Tibial nerve (tissue), 4 donors: ENCODE measurements at places on chromosomes 13 and 19. TPM values are rescaled to one million over a fixed set of nuclear protein-coding genes. Genes with fewer than 3 reads are reported as not detected.

The SIGLEC10 gene
- total RNA-seq = 2.5 TPM

The SIGLECL1 gene
- not detected for total RNA-seq

The ADGRE1 gene
- total RNA-seq = not detected

- no peak for DNase-seq
These were observed 66.1 kb downstream of the ATP7B start for GRCh38 chr13:51945149-51945548.

The ZNF582 gene
- 4.8 TPM for total RNA-seq

DNA sequence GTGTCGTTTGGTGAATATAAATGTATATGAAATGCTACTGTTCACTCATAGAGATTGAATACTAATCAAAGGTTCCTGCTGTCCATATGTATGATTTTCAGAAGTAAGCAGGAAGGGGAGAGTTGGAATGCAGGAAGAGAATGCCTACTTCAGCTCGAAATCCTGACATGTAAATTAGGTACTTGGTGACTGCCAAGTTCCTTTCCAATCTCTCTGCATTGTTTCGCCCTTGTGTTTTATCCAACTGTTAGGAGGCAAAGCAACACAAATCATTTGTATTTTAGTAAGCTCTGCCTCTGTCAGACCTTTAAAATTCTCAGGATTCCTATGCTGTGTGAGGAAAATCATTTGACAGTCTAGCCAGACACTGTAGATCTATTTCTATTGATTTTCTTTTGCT is 9.0 kb downstream of the STARD13 start:
- no peak for DNase-seq

The KLF1 gene
- not detected for total RNA-seq

The NDUFA11 gene
- 246 TPM for total RNA-seq

DNA sequence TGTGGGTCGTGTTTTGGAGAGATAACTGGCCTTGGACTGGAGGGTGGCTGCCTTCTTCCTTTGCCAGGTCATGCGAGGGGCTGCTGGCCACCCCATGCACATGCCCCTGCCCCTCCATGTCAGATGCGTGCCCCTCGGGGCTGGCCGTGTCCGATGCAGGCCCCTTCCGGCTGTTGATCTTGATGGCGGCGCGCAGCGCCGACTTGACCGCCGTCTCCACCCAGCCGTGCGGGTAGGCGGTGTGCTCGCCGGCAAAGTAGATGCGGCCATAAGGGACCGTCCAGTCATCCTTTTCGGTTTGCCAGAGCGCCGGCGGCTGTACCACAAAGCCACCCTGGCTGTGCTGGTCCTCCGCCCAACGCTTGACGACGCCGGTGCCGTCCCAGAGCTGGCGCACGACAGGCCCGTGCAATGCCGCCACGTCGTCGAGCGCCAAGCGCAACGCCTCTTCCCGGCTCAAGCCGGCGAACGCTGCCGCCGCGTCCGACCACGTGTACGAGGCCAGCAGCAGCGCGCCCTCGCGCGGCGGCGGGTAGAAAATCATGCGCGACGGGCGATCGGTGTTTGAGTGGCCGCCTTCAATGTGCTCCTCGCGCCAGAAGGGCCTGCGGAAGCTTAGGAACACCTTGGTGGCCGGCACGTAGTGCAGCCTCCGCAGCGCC is 6.9 kb downstream of the IL4I1 start:
- DNase-seq = peak; percentile 54

The NKPD1 gene
- not detected for total RNA-seq

DNA sequence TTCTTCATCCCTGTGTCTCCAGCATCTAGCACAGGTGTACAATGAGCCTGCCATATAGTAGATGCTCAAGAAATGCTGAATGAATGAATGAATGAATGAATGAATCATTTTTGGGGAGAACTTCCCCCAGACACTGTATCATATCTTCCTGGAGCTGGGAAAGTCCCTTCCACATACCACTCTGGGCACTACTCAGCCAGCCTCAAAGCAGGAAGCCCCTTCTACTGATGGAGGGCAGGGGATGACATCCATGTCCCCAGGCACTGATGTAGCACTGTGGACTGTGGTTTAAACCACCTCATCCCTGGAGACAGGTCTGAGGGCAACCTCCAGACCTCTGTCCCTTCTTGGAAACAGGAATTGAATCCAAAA is 4.8 kb downstream of the GNA15 start:
- DNase-seq = no peak

The RYR1 gene
- total RNA-seq = 16.5 TPM

DNA sequence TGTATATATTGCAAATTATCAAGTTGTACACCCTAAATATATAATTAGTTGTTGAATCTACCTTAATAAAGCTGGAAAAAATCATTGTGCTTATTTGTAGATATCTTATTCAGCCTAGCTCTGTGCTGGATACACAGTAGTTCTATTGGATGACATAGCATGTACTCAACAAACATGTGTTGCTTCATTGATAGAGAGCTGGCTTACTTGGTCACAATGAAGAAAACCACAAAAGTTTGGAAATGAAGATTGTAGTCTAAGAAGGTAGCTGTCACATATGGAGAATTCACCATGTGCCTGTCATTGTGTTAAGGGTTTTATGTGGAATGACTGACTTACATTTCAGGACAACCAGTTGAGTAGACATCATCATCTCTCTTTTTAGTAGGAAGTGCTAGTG is 278.9 kb downstream of the LMO7 start:
- DNase-seq = no peak

- DNase-seq = no peak
These were observed 196.7 kb downstream of the LMO7 start for GRCh38 chr13:75832812-75833211.

GRCh38 chr13:26442541-26442940 is 114.9 kb upstream of the WASF3 start:
- DNase-seq = no peak

DNA sequence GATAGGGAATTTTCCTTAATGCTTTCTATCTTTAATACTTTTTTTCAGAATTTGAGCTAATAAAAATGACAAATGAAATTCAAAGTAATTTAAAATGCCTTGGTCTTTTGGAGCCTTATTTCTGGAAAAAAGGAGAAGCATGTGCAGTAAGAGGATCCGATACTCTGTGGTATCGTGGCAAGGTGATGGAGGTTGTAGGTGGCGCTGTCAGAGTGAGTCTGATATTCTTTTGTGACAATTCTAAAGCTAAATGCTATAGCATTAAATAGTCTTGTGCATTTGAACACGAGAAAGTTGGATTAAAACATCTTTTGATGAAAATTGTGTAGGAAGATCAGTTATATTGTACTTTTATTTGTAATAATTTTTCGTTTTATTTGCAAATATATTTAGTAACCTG is 95.0 kb downstream of the RNF17 start:
- no peak for DNase-seq

The ACER1 gene
- total RNA-seq = not detected

The RGS9BP gene
- not detected for total RNA-seq

GRCh38 chr13:53167561-53167960 is 138.9 kb downstream of the OLFM4 start:
- no peak for DNase-seq

GRCh38 chr19:19653597-19654147 is 9.8 kb downstream of the ATP13A1 start:
- no peak for DNase-seq

The CD177 gene
- 17.4 TPM for total RNA-seq

DNA sequence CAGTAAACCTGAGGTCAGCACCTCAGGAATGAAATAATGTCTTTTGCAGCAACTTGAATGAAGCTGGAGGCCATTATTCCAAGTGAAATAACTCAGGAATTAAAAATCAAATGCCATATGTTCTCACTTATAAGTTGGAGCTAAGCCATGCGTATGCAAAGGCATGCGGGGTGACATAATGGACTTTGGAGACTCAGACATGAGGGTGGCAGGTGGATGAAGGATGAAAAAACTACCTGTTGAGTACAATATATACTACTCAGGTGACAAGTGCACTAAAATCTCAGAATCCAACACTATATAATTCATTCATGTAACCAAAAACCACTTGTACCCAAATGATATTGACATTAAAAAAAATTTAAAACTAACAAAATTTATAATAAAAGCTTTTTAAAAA is 1416.9 kb downstream of the UQCRFS1 start:
- DNase-seq = no peak

DNA sequence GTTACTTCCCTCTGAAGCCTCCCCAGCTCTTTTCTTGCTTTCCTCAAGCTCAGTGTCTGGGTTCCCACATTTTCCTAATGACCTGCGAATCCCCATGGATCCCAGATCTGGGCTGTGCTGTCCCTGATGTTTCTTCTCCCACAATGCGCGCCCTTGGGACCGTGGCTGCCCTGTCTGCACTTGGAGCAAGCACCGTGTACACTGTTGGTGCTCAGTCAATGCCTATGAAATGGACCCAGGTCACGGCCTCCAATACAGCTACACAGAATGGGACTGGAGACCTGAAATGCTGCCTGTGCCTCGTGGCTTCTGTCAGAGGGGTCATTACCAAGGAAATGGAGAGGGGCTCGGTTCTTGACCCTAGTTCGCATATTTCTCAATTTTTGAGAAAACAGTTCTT is 160.1 kb upstream of the SOX1 start:
- no peak for DNase-seq

- DNase-seq = peak; percentile 31
These were observed 2.2 kb downstream of the S1PR2 start for GRCh38 chr19:10228920-10229319.

DNA sequence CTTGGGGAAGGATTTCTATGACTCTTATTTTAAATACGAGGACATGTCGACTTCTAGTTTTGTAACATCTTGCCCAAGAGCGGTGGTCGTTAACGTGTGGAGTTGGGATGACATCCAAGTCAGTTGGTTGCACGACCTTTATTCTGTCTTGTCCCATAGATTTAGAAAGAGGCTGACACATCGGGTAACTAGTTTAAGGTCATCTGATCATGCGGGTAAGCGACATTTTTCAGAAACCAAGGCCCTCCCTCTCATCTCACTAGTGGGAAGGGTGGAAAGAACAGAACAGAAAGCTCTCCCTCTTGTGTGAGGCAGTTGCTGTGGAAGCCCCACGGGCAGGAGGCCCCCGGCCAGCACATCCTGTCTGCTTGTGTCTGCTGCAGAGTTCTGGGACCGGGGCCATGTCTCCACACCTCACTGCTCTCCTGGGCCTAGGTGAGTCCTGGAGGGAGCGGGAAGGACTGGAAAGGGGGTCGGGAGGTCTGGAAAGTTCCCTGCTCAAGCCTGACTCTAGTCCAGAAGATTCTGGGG is at the start of gene LAIR2:
LAIR2 (plus strand) TSS at position 314 of the 531 bp plus-strand sequence; CDS start at position 402, 88 bp downstream.
- DNase-seq = no peak

- no peak for DNase-seq
These were observed 45.8 kb downstream of the SLC7A9 start for GRCh38 chr19:32823747-32824102.

The LHB gene
- not detected for total RNA-seq

The IL4I1 gene
- not detected for total RNA-seq

DNA sequence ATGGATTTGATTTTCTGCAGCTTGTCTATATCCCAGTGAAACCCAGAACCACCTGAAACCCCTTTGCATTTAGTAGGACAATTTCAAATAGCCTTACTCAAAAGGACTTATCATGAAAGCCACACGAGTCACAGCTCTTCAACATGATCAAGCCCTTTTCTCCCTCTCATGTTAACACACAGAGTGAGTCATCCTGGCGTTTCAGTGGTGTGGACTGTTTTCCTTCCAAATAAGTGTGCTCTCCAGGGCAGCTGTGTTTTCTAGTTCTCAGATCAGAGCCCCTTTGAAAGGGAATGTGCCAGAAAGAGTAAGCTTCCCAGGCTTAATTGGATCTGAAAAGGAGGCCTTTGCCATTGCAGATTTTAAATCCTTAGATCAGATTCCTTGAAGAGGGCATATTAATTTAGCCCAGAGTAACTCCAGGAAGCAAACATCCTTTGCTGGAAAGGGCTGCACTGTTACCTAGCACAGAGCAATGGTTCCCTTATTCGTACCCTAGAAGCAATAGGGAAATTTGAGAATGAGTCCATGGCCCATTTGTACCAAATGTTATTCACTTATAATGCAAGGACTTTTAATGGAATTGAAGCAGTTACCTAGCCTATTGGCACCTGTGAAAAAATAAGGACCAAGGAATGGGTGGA is 51.3 kb downstream of the ERICH6B start:
- DNase-seq = no peak

DNA sequence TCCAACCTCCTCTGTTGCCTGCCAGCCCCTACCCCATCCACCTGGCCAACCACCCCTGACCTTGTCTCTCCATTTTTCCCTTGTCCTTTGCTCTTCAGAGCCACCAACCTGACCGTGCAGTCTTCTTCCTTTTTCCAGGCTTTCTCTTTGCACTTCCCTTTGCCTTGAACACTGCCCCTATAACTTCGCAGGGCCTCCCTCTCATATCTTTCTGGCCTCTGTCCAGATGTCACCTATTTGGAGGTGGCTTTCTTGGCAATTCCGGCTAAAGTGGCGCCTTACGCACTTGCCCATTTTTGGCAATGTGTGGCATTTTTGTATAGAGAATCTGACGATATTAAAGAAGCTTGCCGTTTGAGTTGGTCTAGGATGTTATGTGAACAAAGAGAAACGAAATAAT is 844 bp downstream of the ZNF543 start:
- no peak for DNase-seq

- DNase-seq = no peak
These were observed 5.3 kb downstream of the RFX1 start for GRCh38 chr19:14000691-14001375.

The AKAP11 gene
- total RNA-seq = 53.8 TPM

The NLRP7 gene
- total RNA-seq = not detected

The PTGIR gene
- 3.1 TPM for total RNA-seq

The PROZ gene
- total RNA-seq = not detected

The MEIOSIN gene
- total RNA-seq = not detected

DNA sequence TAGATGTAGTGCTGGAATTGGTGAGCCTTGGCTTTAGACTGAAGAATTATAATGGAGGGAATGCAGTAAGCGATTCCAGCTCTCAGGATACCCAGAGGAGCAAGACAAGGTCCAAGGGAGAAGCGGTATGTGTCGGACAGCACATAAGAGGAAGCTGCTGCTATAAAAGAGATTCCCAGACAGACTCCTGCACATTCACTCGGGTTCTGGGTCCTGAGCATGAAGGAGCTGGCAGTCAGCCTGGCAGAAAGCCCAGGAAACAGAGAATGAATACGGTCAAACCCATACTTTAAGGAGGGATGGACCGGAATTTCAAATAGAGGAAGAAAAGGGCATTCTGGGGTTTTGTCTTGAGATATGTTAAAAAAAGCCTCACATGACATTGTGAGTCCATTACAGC is 308.3 kb downstream of the DNAJC15 start:
- no peak for DNase-seq

DNA sequence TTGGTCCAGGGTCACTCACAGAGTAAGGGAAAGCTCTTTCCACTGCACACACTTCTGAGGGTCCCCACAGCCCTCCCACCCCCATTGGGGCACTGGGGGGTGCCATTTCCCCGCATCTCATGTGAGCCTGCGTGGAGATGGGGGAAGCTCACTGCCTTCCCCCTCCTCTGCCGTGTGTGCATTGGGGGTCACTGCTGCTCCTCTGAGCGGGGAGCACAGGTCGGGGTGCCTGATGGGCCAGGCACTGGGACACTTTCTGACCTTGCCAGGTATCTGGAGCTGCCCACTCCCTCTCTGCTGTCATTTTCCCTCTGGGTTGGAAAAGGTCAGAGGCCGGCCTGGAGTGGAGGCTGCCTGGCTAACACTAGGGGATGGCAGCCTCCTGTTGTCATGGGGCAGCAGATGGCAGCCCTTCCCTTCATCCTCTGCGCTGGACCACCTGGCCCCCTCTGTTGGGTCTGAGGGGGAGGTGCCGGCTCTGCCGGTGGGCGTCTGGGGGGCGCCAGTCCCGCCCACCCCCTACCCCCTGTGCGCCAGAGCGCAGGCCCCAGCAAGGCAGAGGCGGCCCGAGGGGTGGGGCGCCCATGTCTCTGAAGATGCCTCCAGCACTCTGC is 9.1 kb downstream of the SSBP4 start:
- DNase-seq = no peak

The SIGLEC8 gene
- 5.5 TPM for total RNA-seq

- DNase-seq = peak; percentile 83
These were observed 22.2 kb downstream of the CCDC169 start for GRCh38 chr13:36275190-36276002.
